ENCODE measurements at places on chromosomes 4 and X.

- DNase-seq = no peak
Observed at GRCh38 chr4:34419871-34420270, 1824.4 kb downstream of the ARAP2 start.

DNA sequence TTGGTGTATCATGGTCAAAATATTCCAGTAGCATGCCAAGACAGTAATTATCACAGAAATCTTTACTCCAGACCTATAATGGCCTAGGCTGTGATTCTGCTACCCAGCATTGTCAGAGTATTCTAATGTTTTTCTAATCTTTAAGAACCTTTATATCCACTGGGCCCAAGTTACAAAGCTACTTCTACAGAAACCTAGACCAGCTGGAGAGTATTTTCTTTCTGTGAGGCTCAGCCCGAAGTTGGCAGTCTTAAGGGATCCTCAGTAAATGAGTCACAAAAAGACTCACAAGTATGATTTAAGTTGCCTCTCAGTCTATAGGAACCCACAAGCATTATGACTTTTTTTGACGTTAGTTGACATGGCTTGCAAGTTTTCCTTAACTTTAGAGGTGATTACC lies 638.5 kb upstream of the FAM241A start:
- peak; percentile 16 for DNase-seq

DNA sequence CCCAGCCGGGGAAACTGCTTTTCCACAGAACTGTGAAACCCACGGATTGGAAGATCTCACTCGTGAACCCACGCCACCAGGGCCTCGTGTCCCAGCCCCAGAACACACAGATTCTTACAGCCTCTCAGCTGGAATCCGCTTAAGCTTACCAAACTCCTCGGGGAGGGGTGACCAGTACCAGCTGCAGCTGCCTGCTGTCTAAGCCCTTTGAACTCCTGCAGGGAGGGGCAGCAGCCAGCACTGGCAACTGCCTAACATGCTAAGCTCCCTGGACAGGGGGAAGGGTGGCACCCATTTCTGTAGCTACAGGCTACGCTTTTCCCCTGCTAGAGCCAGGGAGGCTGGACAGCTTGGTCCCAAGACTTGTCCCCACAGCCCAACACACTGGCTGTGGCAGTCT lies 38.4 kb downstream of the TBL1X start:
- DNase-seq = no peak

DNA sequence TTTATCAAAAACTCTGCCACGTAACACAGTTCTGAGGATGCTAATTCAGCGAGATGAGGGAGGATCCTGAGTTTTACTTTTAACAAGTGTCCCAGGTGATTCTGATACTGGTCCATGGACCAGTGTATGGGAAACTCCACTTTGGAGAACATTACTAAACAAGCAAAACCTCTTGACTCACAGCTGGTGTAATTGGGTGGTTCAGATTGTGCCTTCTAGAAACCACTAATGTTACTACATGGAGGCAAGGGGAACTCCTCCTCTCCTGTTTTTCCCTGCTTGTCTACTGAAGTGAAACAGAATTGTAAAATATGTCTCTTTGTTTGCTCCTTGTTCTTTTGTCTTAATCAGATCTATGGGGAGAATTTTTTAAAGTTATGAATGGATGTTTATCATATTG lies 62.6 kb downstream of the FRAS1 start:
- no peak for DNase-seq

- DNase-seq = no peak
Observed at GRCh38 chr4:3374011-3374645, 67.6 kb upstream of the HGFAC start.

All from M059J (cell line).